ENCODE measurements at places on chromosomes 7 and 10.

DNA sequence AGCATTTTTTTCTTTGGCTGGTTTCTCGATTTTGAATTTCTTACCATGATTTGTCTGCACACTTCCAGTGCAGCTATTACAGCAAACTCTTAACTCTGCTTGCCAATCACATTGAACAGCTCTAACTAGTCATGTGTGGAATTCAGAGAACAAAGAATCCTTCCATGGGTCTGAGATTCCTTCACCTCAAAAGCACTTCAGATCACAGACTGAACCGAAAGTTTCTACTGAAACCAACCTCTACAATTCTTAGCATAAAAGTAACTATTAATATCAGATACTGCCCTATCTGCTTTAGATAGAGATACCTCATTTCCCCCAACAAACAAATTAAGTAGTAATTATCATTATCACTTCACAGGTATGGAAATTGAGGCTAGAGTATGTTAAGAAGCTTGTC lies 56.5 kb upstream of the SP4 start:
- DNase-seq, result no peak

- DNase-seq, result peak; percentile 19
These were observed 502.6 kb downstream of the ADRA2A start for GRCh38 chr10:111579473-111579872.

- no peak for DNase-seq
These were observed 22.7 kb upstream of the MKRN1 start for GRCh38 chr7:140501966-140502365.

DNA sequence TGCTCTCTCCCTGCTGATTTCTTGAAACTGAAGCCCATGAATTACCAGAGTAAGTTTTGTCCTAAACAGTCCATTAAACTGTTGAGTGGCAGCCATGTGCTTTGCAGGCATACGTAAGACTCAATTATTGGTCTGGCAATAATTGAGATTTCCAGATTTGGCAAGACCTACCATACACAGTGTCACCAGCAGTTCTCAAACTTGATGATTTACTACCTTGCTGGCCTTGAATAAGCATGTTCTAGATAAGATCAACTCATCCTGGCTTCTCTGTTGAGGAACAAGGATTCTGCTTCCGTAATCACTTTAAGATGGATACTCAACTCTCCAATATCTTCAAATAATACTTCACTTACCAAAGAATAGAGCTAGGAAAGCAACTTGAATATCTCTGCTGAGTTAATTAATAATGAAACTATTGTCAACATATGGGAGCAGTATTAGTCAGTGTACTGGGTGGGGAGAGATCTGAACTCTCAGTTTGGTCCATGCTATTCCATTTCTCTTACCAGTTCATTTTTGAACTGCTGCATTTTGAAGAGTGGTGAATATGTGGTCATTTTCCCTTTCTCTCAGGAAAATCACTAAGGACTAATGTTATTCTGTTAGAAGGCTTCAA lies 181.4 kb downstream of the IPMK start:
- no peak for DNase-seq

- DNase-seq, result no peak
These were observed 179.2 kb upstream of the AUTS2 start for GRCh38 chr7:69418869-69419670.

DNA sequence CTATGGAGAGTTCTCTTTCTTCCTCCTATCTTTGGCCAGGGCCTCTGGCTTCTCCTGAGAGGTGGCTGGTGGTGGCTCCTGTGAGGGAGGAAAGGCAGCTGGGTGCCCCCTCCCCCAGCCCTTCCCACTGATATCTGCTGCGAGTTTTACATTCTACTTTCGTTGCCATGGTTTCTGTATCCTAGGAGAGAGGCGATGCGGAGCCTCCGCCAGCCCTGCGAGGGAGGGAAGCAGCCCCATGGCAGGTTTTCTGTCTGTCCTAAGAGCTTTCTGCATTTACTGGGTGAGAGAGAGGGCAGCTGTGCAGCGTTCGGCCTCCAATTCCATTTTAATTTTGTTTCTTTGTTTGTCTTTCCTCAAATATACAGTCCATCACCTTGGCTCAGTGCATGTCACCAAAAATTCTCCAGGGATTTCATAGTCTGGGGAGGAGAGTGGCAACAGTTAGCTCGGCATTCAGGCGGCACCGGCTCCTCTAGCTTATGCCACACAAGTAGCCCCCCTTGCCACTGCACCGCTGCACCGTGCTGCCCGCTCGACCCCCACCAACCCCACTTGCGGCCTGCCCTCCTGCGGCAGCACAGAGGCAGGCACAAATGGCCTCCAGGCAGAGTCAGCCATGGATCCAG lies 20.4 kb downstream of the DNAJB12 start:
- DNase-seq, result no peak

DNA sequence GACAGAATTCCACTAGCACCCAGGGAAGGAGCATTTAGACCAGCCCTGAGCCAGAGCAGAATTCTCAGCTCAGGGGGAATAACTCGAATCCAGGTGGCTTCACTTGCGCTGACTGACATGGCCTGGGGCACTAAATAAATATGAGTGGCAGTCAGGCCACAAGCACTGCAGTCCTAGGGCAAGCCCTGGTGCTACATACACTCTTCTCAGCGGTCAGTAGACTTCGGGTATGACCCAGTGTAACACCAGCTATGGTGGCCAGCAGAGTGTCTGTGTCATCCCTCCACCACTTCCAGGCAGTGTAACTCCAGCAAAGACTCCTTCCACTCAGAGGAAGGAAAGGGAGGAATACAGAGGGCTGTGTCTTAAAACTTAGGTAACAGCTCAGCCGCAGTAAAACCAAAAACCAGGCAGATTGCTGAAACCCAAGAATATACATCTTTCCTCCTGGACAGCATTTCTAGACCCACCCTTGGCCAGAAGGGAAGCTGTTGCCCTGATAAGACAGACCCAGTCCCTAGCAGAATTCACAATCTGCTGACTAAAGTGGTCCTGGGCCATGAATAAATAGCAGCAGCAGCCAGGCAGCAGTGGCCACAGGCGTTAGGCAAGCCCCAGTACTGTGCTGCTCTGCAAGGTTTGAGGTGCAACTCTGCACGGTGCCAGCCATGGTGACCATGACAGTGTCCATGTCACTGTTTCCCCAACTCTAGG lies 77.0 kb downstream of the SNX13 start:
- no peak for DNase-seq

- DNase-seq, result no peak
These were observed 495.6 kb upstream of the KLF6 start for GRCh38 chr10:4280461-4281189.

DNA sequence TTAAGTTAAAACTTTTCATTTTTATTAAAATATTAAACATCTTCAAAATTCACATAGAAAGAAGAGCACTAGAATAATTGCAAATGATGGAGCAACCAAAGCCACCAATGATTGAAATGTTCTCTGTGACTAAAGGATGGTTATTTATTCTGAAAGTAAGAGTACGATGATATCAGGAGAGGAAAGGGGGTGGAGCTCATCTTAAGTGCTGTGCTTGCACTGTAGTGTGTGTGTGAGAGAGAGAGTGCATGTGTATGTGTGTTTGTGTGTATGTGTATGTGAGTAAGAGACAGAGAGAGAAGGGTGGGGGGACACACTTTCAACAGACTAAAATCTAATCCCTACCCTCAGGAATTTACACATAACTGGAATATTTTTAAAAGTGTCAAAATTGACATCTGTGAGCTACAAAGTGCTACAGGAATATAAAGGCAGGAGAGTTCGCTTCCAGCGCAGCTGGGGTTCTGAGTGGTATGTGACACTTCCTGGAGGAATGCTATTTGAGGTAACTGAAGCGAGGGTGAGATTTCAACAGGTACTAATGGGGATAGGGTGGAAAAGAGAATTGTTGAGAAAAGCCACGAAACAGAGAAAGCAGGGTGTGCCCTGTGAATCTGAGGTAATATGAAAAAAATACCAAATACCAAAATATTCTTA lies 57.2 kb upstream of the SMNDC1 start:
- no peak for DNase-seq

DNA sequence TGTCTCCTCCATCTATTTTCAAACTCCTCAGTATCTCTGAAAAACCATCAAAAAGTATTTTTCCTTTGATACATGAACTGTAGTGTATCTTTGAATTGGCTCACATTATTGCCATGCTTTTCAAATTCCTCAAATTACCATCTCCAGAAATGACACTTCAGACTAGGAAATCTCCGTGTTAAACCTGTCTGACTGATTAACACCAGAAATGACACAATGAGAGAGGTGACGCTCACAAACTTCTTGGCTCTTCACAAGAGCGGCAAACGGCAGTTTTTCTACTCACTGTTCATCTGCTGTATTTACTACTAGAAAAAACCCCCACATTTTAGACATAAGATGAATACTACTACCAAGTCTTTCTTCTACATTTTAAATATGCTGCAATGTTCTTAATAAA lies 56.6 kb downstream of the MKX start:
- no peak for DNase-seq

DNA sequence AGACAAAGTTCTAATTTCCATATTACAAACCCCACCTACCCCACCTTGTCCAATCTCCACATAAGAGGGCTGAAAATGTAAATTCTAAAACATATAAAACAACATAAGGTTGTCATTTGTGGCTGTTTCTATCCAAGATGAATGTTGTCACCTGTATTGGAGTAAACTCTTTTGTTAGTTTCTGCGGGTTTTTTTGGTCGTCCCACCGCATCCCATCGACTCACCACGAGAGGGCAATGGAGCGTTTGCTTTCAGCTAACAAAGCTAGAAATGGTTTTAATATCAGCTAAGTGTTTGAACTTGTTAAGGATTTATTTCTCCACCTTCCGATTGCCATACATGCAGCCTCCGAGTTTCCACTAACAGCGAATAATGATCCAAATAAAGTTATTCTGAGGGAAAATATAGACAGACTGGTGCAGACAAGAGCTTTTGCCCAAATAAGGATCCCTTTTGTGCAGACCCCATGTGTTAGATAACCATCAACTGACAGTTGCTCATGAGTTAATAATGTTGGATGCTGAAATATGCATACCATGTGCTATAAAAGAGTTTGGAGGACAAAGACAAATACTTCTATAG lies 137.2 kb downstream of the ARID5B start:
- DNase-seq, result no peak
